H1 (cell line): ENCODE measurements at places on chromosomes 6 and 20.
A peak's percentile ranks its signal among the peaks of the same experiment; 100 is the strongest.

GRCh38 chr6:67666177-67666964 is 968.7 kb upstream of the ADGRB3 start:
- H3K36me3 ChIP-seq = no peaks in the 10 kb centered on the region
- no peak overlapping the region for H3K4me3 ChIP-seq
- no peak for DNase-seq
- H3K27ac ChIP-seq = no peak overlapping the region

- peak overlapping the region; percentile 51; the same call in 1 of the 2 replicates for H3K27ac ChIP-seq
- no peaks in the 10 kb centered on the region; the same call in 1 of the 2 replicates for H3K27me3 ChIP-seq
- no peaks in the 10 kb centered on the region for H3K36me3 ChIP-seq
- DNase-seq = no peak
- H3K4me1 ChIP-seq = peaks cover 26% of the 10 kb centered on the region
Measured at GRCh38 chr6:138593124-138593877, 94.0 kb upstream of the NHSL1 start.

DNA sequence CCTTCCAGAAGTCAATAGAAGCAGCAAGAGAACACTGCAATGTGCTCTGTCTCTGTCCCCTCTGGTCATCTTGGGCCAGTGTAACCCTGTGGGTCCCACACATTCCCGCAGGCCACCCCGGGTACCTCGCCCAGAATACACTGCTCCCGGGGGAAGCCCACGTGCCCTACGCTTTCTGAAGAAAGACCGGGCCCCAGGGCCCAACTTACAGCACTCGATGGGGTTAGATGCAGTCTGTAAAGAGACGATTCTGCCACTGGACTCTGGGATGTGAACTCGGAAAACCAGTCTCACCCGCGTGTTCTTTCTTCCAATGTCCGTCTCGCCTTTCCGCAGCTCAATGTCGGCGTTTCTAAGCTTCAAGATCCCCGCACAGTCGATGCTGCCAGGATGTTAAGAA is 68.7 kb downstream of the NFATC2 start:
- H3K4me1 ChIP-seq = no peaks in the 10 kb centered on the region
- no peak overlapping the region for H3K4me3 ChIP-seq
- no peaks in the 10 kb centered on the region for H3K27me3 ChIP-seq
- no peaks in the 10 kb centered on the region for H3K36me3 ChIP-seq
- no peak overlapping the region for H3K27ac ChIP-seq
- no peak for DNase-seq

DNA sequence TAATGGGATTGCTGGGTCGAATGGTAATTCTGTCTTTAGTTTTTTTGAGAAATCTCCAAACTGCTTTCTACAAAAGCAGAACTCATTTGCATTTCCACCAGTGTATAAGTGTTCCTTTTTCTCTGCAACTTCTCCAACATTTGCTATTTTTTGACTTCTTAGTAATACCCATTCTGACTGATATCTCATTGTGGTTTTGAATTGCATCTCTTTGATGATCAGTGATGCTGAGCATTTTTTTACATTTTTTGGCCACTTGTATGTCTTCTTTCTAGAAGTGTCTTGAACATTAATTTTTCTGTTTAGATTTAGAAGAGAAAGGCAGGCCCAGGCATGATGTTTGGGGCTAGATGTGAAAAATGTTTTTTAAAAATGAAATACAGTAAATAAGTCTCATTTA is 553.1 kb upstream of the MAN1A1 start:
- H3K4me3 ChIP-seq = no peak overlapping the region
- no peaks in the 10 kb centered on the region for H3K36me3 ChIP-seq
- H3K27ac ChIP-seq = no peak overlapping the region
- H3K27me3 ChIP-seq = no peaks in the 10 kb centered on the region
- no peaks in the 10 kb centered on the region for H3K4me1 ChIP-seq
- no peak for DNase-seq

GRCh38 chr20:23148731-23149570 is 62.8 kb upstream of the CD93 start:
- no peak for DNase-seq
- no peaks in the 10 kb centered on the region for H3K27me3 ChIP-seq
- H3K36me3 ChIP-seq = no peaks in the 10 kb centered on the region
- no peak overlapping the region for H3K4me3 ChIP-seq
- H3K4me1 ChIP-seq = no peaks in the 10 kb centered on the region; the same call in 1 of the 2 replicates

DNA sequence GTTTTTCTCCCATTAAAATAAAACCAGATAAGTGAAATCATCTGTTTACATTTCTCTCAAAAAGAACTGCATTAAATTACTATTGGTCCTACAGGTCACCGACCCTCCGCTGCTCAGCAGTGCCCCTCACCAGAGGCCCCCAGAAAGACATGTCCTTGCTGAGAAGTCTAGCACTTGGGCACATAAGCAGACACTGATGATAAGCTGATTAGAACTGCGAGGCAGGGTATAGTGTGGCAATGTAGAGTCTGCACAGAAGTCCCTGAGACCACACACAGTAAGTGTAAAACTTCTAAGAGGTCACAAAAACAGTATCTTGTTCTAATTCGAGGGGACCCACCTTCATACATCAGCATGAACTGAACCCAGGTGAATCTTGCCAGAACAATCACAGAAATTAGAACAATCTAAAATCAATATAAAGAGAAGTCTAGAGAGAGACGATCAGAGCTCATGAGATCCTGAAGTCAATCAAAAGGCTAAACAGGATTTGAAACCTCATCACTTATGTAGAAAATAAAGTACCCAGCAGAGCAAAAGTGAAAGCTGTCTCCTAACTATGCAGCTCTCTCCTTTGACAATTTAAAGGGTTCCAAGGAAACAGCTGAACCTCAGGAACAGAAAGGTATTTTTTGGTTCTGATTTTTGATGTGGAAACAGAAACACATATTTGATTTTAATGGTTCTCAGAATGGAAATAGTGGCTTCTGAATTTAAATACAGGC is 182.9 kb downstream of the PTPRT start:
- no peak for DNase-seq
- no peaks in the 10 kb centered on the region for H3K36me3 ChIP-seq
- H3K4me3 ChIP-seq = no peak overlapping the region
- H3K4me1 ChIP-seq = no peaks in the 10 kb centered on the region; the same call in 1 of the 2 replicates
- H3K27ac ChIP-seq = no peak overlapping the region

GRCh38 chr6:1553562-1554083 is 56.1 kb upstream of the FOXC1 start:
- no peak for DNase-seq
- H3K4me1 ChIP-seq = peaks cover 3% of the 10 kb centered on the region
- no peaks in the 10 kb centered on the region for H3K36me3 ChIP-seq
- H3K27me3 ChIP-seq = no peaks in the 10 kb centered on the region
- no peak overlapping the region for H3K27ac ChIP-seq

DNA sequence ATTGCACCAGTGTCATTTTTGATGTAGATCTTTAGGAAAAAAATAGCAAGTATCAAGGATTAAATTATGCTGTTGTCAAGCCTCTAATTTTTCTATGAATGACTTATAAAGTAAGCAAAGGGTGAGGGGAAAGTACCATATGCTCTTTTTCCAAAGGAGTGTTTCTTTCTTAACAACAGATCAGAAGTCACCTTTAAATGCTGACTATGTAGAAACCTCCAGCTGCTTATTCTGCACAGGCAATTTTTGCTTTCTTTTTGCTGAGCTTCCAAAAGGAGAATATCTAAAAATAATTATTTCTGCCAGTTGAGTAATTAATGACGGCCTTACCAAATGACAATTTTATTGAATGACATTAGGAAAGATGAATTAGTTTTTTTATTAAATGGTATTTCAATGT is 390.6 kb upstream of the MANEA start:
- no peak for DNase-seq
- no peak overlapping the region for H3K27ac ChIP-seq
- H3K27me3 ChIP-seq = no peaks in the 10 kb centered on the region
- no peaks in the 10 kb centered on the region for H3K4me1 ChIP-seq
